ENCODE measurements at places on chromosomes 6 and 20.

DNA sequence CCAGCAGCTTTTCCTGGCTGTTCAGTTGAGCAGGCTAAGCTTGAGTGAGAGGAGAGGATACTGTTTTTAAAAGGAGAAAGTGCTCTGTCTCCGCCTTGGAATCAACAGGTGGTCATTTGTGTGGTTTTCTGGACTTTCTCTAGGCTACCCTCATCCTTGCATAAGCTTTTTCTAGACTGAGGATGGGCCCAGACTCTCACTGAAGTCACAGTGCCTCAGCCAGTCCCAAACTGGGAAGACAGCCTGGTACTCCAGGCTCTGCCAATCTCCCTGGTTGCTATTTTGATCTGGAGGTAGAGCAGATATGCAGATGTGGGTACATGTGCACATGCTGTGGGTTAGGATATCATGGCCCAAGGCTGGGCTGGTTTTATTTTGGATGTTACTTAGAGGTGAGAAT is 7.0 kb downstream of the SCUBE3 start:
- DNase-seq = no peak

DNA sequence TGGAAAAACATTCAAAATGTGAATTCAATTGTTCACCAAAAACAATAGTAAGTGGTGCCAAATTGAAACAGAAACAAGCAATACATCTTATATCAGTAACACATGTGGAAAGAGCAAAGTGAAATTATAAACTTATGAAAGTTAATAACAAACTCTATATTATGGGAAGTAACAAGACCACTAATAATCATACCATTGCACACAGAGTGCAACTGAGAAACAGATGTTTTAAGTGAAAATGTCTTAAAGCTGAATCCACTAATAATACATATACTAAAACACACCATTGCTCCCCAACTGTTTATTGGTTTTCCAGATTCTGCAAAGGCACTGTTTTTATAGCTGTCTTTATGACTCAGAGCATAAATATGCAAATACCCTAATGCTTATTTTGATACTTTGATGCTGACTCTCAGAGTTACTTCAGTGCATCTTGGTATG is 292.3 kb downstream of the RFPL4B start:
- DNase-seq = no peak

DNA sequence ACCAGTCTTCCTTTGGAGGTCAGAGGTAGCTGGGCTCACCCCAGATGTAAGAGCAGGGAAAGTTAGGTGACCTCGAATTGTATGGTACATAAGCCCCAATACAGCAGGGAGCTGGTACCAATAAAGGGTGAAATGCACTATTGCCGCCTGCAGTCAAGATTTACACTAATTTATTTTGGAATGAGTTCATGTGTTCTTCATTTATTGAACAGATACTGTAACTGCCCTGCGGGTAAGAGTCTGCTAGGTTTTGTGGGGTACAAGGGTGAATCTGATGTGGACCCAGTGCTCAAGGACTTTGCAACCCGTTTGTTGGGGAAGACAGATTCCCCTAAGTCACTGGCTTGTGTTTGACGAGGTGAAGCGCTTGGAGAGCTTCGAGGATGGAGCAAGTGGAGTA is 2.5 kb upstream of the DNAJC5 start:
- DNase-seq = no peak

GRCh38 chr20:39342463-39342862 is 380.3 kb downstream of the DHX35 start:
- DNase-seq = no peak

GRCh38 chr6:53373638-53374037 is 24.9 kb upstream of the ELOVL5 start:
- DNase-seq = no peak

- DNase-seq = no peak
Observed at GRCh38 chr6:80454661-80455365, 348.3 kb downstream of the BCKDHB start.

GRCh38 chr6:128979071-128979470 is 96.1 kb downstream of the LAMA2 start:
- DNase-seq = no peak

GRCh38 chr6:26200918-26201721 is 113.9 kb downstream of the HFE start:
- DNase-seq = no peak

DNA sequence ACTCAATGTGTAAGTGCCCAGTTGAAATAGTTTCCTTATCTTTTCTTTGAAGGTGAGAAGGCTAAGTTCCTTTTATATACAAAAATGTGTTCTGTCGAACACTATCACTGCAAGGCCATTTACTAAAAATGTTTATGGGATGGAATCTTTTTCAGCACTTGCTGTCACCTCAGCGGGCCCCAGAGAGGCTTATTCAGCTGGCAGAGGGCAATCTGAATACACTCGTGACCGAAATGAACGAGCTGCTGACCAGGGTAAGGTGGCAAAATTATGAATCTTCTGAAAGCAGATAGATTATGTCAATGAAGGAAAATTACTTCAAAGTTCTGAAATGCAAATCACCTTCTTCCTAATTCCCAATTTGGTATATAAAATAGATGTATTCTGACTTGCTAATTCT is 340.2 kb downstream of the ARHGAP18 start:
- no peak for DNase-seq

DNA sequence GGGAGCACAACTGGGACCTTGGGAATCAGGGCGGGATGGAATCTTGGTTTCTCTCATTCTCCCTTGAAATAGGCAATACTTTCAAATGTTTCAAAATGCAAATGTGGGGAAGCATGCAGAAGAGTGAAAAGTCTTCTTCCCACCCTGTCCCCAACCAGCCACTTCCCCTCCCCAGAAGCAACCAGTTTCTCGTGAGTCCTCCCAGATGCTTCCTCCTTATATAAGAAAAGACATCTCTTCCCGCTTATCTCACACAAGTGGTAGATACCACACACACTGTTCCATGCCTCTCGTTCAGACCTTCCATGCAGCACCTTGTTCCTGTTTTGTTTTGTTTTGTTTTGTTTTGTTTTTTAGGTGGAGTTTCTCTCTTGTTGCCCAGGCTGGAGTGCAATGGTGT is 25.1 kb downstream of the HCK start:
- no peak for DNase-seq

DNA sequence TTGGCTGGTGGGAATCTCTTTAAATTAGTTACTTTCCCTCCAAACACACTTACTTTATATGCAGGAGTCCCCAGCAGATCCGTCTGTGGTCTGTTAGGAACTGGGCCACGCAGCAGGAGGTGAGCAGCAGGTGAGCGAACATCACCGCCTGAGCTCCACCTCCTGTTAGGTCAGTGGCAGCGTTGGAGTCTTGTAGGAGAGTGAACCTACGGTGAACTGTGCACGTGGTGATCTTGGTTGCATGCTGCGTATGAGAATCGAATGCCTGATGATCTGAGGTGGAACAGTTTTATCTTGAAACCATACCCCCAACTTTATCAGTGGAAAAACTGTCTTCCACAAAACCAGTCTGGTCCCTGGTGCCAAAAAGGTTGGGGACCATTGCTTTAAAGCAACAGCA is 5.0 kb downstream of the SERPINB6 start:
- no peak for DNase-seq

DNA sequence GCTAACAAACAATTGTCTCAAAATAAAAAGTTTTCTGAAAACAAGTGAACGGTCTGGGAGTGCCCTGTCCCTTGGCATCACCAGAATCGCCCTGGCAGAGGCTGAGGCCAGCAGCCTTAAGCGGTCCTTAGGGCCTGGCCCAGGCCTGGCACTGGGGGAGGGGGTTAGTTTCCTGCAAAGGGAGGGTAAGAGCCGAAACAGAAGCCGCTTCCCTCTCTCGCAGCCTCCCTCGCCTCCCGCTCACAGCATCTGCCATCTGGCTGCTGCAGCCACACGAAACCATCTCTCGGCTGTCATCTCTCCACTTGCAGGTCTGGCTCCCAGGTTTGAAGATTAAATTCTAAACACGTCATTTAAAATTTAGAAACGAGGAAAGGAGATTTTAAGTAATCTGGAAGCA is 31.5 kb downstream of the PMEPA1 start:
- peak; percentile 92 for DNase-seq

DNA sequence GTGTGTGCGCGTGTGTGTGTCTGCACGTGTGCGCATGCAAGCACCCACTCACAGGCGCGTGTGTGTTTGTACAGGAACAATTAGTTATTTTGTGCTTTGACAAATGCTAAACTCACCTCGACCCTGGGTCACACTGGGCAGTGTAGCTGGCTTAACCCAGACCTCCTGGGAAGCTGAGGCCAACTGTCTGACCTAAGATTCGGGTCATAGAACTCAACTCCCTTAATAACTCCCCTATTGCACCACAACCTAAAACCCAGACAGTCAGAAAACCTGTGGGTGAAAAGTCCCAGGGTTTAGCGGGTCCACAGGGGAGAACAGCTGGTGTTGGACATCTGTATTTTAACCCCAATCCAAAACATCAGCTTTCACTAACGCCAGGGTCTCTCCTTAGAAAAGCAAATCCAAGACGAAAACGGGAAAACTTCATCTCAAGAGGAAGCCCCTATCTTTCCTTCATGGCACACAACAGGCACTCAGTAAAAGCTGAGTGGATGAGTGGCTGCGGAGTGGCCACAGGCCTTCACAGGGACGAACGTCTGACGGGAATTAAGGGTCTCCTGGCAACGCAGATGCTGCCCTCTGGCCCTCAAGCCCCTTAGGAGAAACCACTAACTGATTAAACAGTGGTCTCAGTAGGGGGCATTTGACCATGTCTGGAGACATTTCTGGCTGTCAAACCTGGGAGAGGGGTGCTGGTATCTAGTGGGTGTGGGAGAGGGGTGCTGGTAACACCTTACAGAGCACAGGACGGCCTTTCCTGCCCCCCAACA is 4.5 kb downstream of the PMEPA1 start:
- DNase-seq = no peak

- no peak for DNase-seq
Observed at GRCh38 chr6:16949716-16950115, 152.1 kb upstream of the STMND1 start.

DNA sequence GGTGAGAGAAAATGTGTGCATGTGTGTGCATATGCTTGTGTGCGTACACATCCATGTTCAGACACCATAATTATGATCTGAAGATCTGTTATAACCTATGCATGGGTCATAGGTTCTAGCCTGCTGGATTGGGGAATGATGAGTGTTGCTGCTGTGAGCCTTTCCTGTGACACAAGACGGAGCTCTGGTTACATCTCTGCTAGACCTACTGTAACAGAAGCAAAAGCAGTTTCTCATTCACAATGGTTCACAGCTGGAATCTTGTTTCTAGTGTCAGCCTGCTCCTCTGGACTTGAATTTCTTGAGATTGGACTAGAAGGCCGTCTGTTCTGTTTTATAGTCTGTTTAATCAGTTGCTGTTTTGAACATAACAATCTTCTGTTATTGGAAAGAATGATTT is 40.1 kb downstream of the DEFB114 start:
- DNase-seq = peak; percentile 7

DNA sequence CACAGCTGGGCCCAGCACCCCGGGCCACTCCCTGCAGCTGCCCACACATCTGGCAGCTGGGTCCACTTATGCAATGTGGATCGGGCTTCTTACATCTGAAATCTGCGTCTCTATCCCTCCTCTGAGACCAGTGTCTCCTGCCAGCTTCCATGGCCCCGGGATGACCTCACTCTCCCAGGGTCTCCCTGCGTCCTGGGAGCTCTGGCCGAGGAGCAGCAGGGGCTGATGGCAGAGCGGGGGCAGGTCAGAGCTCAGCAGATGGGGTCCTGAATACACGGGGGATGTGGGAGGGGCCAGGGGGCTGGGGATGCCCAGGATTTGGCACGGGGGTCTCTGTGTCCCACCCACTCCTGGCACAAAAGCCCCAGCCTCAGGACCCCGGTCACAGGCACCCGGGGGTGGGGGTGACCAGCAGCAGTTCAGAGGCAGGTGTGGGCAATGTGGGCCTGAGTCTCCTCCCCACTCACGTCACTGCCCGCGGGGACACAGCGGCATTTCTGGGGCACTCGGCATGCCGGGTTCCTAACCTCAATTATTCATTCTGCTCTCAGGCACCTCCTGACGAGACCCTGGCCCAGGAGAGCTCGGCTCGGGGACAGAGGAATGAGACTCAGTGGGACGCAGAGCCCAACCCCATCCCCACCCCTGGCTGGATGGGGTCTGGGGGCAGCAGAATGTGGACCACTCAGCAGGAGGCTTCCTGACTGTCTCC is 16.4 kb downstream of the CHRNA4 start:
- DNase-seq = no peak

GRCh38 chr6:14231071-14231483 is 113.5 kb downstream of the CD83 start:
- DNase-seq = no peak

GRCh38 chr20:40782043-40782368 is 93.0 kb upstream of the MAFB start:
- no peak for DNase-seq

DNA sequence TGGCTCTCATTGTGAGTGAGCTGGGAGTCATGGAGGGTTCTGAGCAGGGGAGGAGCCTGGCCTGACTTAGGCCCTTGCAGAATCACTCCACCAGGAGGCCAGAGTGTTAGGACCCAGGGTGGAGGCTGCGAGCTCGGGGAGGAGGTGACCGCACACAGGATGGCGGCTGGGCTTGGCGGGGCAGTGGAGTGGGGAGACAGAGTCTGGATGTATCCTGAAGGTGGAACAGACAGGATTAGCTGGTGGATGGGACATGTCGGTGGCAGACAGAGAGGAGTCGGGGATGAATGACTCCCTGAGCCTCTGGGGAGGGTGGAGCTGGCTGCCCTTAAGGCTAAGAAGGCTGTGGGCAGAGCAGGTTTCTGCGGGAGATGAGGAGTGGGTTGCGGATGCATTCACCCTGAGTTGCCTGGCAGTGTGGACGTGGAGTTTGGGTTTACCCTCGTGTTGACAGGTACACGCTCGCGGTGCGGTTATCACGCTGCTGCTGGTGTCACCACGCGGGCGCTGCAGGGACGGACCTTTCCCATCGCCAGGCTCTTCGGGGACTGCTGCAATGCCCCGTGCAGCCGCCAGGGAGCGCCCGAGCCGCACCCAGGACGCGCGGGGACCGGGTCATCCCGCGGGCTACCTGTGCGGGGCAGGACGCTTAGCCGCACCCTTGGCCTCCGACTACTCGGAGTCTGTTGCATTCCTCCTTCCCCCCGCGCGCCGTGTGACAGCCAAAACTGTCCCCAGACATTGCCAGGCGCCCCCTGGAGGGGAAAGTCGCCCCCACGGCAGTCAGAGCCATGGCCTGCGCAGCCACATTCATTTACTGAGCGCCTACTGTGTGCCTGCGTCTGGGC is 43.0 kb upstream of the PTGIS start:
- peak; percentile 65 for DNase-seq

DNA sequence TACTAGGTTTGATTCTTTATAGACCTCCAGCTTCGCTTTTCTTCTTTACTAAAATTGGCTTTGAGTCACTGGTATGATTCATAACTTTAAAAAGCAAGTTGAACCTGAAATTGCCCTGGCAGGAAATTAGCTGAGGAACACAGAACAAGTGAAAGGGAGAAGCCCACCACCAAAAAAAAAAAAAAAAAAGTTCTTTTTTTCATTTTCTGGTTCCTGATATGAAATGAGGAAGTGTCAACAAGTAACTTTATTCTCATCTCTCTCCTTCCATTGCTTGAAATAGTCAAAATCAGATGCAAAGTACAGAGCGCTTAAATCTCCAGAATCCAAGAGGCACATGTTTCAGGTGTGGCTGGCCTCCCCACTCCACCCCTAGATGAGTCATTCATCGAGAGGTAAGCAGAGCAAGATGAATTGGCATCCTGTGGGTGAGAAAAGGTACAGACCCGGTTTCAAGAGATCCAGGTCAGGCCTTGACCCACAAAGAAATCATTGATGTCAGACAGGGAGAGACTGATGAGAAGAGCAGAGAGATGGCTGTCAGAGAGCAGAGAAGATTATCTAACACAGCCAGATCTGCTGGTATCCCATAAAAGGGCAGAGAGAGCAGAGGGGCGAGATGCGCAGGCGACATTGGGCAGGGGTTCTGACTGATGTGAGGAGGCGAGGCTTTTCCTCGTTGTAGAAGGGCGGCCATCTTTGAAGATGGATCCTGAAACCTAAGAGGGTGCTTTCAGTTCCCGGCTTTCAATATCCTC is 54.8 kb upstream of the MBOAT1 start:
- no peak for DNase-seq

All from NCI-H2171 treated with DMSO at 0.1 percent for 48 hours (cell line).